ENCODE measurements at places on chromosomes 3 and 15.

DNA sequence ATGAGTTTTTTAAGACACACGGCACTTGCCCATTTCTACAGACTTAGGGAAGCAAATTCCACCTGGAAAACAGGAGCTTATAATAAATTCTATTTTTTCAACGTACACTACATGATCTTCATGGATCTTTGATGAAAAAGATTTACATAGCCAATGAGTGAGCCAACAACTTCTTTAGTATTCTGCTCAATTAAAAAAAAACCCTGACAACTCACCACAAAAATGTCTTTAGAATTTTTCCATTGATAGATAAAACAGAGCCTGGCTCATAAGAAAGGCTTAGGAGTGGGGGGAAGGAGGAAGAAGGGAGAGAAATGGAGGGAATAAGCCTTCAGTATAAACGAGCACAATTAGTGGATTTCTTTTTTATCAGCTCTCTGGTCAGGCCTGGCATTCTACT, 126.7 kb downstream of the ATP10A start:
- no peak for DNase-seq

DNA sequence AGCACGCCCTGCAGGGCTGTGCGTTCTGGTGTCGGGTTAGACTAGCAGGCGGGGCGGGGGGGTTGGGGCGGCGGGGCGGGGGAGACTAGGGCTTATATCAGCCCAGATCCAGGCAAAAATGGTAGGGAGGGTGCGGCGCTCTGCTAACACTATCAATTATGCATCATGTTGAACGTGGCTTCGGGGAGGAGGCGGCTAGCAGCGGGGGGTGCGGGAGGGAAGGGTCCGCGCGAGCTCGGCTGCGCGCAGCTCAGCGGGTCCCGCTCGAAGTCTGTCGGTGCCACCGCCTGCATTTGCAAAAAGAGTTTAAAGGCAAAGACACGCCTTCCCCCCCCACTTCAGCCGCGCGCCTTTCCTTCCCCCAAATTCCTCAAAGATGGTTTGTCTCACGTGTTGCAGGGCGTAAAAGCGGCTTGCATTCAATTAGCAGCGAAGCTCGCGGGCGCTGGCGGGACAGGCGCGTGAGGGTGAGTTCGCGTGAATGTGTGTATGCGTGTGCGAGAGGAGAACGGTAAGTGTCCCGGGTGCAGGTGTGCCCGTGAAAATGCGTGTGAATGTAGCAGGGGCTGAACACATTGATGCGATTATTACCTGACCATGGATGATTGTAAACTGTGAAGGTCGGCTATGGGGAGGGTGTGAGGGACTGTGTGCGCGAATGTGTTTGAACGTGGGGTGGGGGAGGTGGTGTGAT, at the start of gene ISLR2:
TSS of gene ISLR2 (plus strand) at position 432 of the 694 bp plus-strand sequence. CDS start 2,169 bp downstream, outside the sequence.
- DNase-seq: no peak

- DNase-seq: no peak
Measured at GRCh38 chr3:39114456-39114855, 7.0 kb downstream of the TTC21A start.

GRCh38 chr3:187987187-187987586, 166.8 kb upstream of the LPP start:
- DNase-seq: no peak

GRCh38 chr3:197791892-197792647, 1.0 kb downstream of the LRCH3 start:
- DNase-seq: peak; percentile 59

DNA sequence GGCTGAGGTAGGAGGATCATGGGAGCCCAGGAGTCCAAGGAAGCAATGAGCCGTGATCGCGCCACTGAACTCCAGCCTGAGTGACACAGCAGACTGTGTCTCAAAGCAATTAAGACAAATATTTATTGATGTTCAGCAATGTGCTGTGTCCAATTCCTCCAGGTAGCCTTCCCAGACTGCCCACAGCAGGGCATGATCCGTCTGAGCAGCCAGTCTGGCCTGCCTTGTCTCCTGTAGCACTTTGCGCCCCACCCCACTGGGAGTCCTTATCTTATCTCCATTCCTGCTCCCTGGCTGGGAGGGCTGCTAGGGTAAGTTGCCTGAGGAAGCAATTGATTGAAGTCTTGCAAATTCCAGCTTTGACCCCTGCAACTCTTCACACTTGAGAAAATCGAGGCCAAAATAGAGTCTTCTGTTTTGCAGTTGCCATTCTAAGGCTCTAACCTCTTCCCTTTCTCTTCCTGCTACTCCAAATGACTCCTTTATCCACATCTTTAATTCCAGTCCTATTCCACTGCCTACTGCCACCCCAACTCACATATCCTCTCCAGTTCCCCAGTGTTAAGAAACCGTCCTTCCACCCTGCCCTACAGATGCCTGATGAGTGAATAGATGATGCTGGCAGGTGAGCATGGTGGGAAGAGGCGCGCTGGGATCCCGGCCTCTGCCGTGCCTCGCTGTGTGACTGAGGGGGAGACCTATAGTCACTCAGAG, 26.9 kb upstream of the LCTL start:
- no peak for DNase-seq

- peak; percentile 90 for DNase-seq
Measured at GRCh38 chr3:143084856-143085731, 34.5 kb upstream of the CHST2 start.

- DNase-seq: no peak
Measured at GRCh38 chr15:25674913-25675312, 188.2 kb downstream of the ATP10A start.

DNA sequence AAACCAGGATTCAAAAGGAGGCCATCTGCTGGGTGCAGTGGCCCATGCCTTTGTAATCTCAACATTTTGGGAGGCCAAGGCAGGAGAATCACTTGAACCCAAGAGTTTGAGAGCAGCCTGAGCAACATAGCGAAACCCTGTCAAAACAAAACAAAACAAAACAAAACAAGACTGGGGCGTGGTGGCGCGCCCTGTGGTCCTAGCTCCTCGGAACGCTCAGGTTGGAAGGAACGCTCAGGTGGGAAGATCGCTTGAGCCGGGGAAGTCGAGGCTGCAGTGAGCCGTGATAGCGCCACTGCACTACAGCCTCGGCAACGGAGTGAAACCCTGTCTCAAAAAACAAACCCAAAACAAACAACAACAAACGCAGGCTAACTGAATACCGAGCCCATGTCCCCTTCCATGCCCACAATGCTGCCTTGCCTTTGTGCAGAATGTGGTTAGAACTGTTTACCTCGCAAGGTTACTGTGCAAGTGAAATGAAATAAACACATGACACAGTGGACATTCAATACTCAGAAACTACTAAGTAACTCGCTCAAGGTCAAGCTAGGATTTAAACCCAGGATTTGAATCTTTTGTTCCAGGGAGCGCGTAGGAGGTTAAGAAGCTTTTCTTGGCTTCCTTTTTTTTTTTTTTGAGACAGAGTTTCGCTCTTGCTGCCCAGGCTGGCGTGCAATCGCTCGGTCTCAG, 766 bp upstream of the EMC4 start:
- DNase-seq: peak; percentile 22

- no peak for DNase-seq
Measured at GRCh38 chr3:64411101-64411500, 185.8 kb upstream of the PRICKLE2 start.

GRCh38 chr3:46135475-46135874, 72.6 kb downstream of the CCR1 start:
- no peak for DNase-seq

GRCh38 chr3:11699083-11699427, 55.3 kb upstream of the VGLL4 start:
- DNase-seq: no peak

DNA sequence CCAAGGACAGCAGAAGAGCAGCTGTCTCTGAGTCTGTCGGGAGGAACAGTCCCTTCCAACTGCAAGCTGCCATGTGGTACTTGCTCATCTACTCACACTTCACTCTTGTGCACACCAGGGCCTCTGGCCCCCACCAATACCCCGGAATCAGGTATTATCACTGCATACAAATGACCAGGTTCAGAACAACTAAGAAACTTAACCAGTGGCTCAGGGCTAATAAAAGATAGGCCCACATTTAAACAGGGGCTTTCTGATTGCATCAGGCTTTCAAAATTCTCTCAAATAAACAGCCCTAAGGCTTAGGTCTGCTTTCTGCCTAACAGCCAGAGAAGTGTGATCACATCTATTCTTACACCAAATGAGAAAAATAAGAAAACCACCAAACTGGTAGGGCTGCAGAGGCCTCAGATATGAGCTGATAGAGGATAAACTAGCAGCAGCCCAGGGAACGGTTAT, 20.7 kb downstream of the CCDC12 start:
- DNase-seq: no peak

Measured in dermis blood vessel endothelial cell (primary cell).